ENCODE measurements at places on chromosomes 5 and 9.

- no peak for DNase-seq
Measured at GRCh38 chr5:72847439-72847838, 31.0 kb downstream of the TNPO1 start.

DNA sequence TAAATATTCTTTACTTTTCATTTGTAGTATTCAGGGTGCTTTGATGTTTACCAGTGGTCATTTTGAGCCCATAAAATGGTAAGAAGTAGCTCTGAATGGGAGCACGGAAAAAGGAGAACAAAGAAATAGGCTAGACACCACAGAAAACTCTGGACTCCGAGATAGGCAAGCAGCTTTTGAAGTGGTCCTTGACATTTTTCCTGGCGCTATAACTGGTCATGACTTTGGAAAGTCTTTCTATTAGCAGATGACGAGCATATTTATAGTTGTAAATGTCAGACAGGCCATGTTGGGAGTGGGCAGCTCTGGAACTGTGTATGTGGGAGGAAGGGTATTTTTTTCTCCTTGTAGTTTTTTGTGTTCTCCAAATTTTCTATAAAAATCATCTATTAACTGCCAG, 126.1 kb upstream of the POC5 start:
- no peak for DNase-seq

DNA sequence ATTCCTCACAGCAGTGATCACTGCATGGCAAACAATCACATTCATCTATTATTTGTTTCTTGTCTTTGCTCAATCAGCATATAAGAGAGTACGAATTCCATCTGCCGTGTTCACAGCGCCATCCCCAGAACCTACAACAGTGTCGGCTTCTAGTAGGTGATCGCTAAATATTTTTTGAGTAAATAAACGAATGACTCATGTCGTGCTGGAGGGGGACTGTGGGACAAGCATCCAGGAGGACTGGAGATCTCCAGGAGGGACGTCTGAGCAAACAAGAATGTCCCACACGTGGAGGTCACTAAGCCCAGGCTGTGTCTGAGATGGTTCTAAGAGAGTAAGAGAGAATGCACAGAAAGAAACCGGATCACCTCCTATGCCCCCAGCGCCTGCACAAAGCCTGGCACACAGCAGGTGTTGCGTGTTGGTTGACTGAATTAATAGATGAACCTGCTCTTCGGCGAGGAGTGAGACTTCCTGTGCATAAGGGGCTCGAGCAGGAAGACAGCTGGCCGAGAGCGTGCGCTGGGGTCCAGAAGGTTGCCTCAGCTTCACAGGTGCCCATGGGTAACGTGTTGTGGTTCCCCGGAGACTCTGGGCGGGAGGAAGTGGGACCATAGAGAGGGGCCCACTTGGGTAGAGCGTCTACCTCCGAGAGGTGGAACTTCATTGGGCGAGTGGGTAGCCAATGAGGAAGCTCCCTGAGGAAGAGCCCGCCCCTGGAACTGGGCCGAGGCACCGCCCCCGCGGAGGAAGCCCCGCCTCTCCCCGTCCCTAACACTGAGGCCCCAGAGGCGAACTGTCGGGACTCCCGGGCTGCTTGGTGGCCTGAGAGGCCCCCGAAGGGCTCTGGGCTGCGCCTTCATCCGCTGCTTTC, 193.0 kb downstream of the MELK start:
- DNase-seq: peak; percentile 72

GRCh38 chr9:97773723-97774122, 76.6 kb upstream of the XPA start:
- DNase-seq: no peak

DNA sequence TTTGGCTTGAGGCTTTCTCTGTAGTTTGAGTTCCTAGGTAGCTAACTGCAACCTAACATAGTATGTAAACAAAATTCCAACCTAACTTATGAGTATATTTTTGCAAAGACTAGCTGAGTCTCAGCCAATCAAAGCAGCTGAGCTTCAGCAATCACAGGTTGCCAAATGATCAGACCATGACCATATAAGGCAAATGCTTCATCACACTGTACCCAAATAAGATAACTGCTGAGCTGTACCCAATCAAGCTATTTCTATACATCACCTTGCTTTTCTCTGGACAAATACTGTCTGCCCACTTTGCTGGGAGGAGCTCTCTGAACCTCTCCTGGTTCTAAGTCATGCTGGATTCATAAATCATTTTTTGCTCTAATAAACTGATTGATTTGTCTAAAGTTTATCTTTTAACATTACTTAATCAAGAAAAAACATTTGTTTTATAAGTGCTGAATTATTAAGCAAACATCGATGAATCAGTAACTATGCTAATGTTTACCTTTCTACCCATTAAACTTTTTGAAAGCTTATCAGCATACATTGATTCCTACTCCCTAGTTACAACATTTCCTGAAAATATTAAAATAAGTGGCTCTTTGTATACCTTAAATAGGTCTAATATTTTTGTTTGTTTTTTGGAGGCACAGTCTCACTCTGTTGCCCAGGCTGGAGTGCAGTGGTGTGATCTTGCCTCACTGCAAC, 129.7 kb upstream of the PCA3 start:
- DNase-seq: no peak

- no peak for DNase-seq
Measured at GRCh38 chr5:101915554-101915953, 380.5 kb downstream of the SLCO4C1 start.

DNA sequence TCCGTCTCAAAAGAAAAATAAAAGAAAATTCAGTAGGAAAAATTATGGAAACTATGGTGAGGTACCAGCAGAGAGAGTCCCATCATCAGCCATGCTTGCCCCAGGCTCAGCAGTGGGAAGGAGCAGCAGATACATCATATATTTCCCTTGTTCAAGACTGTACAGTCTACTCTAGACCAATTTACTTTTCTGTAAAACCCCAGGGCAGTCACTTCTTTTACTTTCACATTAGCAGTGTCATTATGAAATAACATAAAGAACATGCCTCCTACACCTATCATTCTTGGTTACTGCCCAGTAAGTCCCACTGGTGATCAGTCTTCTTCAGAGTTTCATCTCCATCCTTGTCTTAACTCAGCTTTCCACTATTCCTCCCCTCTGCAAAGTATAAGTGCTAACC, 1145.0 kb downstream of the MAT2B start:
- no peak for DNase-seq

DNA sequence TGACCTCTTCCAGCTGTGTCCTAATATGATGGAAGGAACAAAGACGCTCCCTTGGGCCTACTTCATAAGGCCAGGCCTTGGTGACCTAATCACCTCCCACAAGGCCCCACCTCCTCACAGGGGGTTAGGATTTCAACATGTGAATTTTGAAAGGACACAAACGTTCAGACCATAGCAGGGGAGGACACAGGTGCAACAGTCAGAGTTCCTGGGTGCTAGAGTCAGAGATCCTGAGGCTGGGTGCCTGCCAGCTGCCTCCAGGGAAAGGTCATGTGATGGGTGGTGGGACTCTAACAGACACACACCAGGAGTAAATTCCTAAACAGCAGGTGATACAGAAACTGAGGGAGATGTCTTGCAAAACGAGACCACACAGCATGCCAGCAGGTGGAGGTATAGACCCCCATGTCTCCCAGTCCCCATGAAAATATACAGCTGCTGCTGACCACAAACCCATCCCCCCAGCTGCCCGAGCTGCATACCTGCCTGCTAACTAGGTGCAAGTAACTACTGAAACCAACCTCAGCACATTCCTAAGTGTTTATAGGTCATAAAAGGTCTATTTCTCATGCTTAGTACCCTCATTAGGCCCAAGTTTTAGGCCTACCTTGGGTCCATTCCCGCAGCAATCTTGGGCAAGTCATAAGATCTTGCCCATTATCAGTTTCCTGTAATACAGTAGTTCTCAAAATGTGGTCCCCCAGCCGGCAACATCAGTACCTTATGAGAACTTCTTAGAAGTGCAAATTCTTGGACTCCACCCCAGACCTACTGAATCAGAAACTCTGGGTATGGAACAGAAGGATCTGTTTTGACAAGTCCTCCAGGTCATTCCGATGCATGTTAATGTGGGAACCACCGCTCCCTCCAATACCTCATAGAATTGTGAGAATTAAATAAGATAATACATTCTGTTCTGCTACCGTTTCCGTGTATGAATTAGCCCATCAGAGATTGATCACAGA, 245.3 kb downstream of the ENC1 start:
- no peak for DNase-seq

DNA sequence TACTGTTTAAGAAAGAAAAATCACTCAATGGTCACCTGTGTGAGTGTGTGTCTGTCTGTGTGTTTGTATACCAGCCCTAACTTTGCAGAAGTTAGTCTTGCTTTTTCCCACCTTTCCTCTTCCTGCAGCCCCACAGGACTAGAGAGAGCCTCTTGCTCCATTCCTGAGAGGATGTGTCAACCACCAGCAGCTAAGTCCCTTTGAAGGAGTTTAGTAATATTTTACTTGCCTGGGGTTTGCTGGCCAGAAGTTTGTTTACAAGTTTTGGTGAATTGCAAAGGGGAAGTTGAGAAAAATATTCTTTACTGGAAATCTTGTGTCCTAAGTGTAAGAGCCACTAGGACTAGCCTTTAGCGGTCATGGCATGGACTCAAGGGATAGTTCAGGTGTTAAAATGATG, 316.2 kb downstream of the BRINP1 start:
- DNase-seq: no peak

GRCh38 chr9:120696551-120697230, 17.6 kb downstream of the MEGF9 start:
- no peak for DNase-seq
